ENCODE measurements at places on chromosomes 7 and 10. TPM values are rescaled to one million over a fixed set of nuclear protein-coding genes. Genes with fewer than 3 reads are reported as not detected.

ATRNL1 gene
- total RNA-seq, result 0.74 TPM

DNA sequence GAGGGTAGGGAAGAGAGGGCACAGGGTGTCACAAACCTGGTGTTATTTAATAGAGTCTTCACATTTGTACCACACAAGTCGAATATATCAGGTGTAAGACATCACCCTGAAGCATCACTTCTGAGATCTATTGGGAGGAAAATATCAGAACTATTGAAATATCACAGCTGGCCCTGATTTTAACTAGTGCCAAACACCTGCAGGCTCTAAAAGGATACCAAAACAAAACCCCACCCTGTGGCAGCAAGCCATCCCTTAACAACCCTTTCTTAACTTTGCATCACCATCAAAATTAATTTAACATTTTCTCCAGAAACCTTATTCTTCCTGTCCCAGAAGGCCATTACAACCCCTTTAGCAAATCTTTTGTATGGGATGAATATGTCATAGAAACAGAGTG, 365.4 kb downstream of the SUGCT start:
- DNase-seq, result no peak

ANXA11 gene
- 456 TPM for total RNA-seq

INMT gene
- 44.0 TPM for total RNA-seq

DNA sequence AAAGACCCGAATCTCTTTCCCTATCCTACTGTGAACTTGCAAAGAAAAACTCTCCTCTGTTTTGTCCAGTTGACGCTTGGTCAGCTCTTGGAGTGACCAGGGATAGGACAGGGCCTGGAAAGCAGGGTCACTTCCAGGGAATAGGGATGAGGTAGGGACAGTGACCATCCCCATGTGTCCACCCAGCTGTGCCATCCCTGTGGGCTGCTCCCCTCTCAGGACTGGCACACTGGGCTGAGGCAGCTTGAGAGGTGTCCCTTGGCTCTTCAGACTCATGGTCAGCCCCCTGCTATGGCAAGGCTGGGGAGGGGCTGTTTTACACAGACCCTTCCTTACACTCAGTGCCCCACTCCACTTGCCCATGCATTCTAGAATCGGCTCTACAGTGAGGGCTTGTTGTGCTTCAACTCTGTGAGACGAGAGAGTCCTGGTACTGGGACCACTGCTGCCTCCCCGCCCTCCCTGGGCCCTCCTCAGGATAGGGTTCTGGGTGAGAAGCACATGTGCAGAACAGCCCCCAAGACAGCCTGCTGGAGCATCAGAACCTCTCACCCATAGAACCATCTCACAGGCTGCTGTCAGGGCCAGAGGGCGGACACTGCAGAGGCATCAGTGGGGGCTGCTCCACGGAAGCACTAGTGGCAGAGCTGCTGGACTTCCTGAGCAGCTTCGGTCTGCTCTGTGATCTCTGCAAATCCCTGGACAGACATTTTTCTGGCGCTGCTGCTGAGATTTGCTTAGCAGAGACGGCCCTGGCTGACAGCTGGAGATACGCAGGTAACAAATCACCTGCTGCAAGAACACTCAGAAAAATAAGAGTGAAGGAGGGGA, 202.8 kb upstream of the CXCL12 start:
- DNase-seq, result no peak

GRCh38 chr7:102261451-102261850, 25.2 kb upstream of the SH2B2 start:
- no peak for DNase-seq

All from mesenteric fat pad (tissue), 1 donor.